Renal cortical epithelial cell (primary cell): ENCODE measurements at places on chromosomes 1 and 21.

- DNase-seq = no peak
Observed at GRCh38 chr1:173020138-173020750, 30.5 kb downstream of the TNFSF18 start.

- no peak for DNase-seq
Observed at GRCh38 chr1:65341381-65341780, 32.0 kb downstream of the DNAJC6 start.

GRCh38 chr1:226628612-226629155 lies 80.1 kb downstream of the STUM start:
- DNase-seq = no peak

- peak; percentile 25 for DNase-seq
Observed at GRCh38 chr1:231806623-231807495, 180.3 kb downstream of the DISC1 start.

DNA sequence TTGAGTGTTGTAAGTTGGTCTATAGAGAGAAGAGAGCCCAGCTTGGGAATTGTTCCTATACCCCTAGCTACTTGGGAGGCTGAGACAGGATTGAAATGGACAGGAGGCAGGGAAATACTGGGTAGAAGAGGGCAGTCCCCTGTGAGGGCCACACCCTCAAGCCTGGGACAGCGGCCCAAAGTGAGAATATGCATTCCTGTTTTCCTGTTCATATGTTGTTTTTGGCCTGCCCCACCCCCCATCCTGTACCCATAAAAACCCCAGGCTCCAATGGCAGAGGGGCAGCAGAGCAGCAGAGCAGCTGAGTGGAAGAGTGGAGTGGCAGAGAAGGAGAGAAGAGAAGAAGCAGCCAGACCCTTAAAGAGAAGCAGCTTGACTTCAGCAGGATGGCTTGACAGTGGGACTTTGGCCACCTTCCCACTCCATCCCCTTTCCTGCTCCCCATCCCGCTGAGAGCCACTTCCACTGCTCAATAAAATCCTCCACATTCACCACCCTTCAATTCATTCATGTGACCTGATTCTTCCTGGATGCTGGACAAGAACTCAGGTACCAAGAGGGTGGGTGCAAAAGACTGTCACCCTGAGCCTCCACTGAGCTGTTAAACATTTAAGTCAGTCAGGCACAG lies 70.6 kb upstream of the PUM1 start:
- DNase-seq = no peak

DNA sequence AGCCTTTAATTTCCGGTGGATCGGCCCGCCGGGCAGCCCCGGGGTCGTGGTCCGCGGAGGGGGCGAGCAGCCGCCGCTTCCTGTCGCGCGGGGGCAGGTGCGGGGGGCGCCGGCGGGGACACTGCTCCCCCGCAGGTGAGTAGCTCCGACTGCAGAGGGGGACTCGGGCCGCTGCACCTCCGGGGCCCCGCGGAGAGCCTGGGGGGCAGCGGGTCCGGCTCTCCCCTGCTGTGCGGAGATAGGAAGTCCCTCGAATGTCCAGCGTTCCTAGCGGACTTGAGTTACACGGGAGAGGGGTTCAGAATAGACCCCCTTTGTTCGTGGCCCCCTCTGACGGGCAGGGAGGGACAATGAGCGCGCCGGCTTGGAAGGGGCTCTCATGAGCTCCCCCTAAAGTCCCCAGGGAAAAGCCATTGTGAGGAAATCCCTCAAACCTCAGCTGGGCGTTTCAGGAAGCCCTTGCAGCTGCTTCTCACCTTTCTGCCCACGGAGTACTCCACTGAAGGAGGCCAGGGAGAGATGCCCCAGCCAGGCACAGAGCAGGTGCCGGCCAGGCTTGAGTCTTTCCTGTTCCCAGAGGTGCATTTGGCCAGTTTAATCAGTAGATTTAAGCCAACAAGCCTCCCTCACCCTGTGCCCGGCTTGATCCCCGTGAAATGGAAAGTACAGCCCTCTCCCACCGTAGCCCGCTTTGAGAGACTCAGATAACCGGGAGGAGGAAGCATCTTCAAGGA lies 925 bp downstream of the PDE9A start:
- DNase-seq = peak; percentile 21

- DNase-seq = no peak
Observed at GRCh38 chr1:40122855-40123254, 25.8 kb upstream of the PPT1 start.
